ENCODE measurements at places on chromosomes 12 and 14.

- no peak for DNase-seq
Measured at GRCh38 chr12:106498056-106498455, 84.7 kb upstream of the RFX4 start.

DNA sequence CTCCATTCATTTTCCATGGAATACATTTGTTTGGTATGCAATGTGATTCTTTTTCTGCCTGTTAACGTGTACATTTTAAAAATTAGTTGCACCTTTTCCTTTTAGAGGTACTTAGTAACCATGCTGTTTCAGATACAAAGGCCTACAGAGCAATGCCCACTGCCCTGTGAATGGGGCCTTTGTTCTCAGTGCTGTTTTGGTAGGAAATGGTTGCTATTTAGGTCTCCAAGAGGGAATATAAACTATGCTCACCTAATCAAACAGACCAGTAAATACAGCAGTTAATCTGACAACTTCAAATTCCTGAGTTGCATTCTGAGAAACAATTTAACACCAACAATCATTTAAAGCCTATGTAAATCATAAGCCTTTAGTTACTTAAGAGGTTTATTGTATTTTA is 188.7 kb downstream of the BCAT1 start:
- DNase-seq, result no peak

DNA sequence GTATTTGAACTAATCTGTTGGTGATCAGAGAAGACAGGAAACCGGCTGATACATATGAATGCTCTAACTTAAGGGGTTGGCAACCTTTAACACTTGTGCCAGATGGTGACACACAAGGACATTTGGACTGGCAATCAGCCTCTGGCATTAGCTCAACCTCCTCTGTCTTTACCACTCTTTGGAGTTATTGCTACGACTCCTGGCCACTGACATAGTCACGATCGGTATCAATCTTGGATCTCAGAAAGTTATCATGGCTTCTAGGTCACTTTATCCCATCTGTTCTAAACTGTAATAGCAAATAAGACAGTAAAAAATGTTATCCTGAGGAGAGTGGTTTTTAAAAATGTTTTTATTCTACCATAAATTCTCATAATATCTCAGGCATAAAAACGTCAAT is 575.2 kb upstream of the MDGA2 start:
- DNase-seq, result no peak

- no peak for DNase-seq
Measured at GRCh38 chr14:72903716-72904115, 9.8 kb upstream of the DPF3 start.

- no peak for DNase-seq
Measured at GRCh38 chr12:72214163-72214562, 58.0 kb upstream of the TRHDE start.

- no peak for DNase-seq
Measured at GRCh38 chr12:68480526-68480925, 130.2 kb upstream of the RAP1B start.

- no peak for DNase-seq
Measured at GRCh38 chr12:75457191-75457590, 23.4 kb upstream of the GLIPR1 start.

GRCh38 chr12:128918481-128919260 is 65.4 kb downstream of the GLT1D1 start:
- DNase-seq, result no peak

- DNase-seq, result no peak
Measured at GRCh38 chr14:75223664-75224154, 47.3 kb upstream of the TMED10 start.

Data from esophagus squamous epithelium (tissue), 5 donors.